ENCODE measurements at places on chromosomes 7 and 10. TPM values are rescaled to one million over a fixed set of nuclear protein-coding genes. Genes with fewer than 3 reads are reported as not detected.

The PAPOLB gene
- total RNA-seq, result 0.38 TPM

- no peak for DNase-seq
- no peak overlapping the region for H3K27ac ChIP-seq
- no peaks in the 10 kb centered on the region for H3K27me3 ChIP-seq
- H3K36me3 ChIP-seq, result peaks cover 32% of the 10 kb centered on the region
Observed at GRCh38 chr7:5001911-5002310, 42.9 kb upstream of the MMD2 start.

GRCh38 chr7:16044645-16045044 is 358.2 kb upstream of the MEOX2 start:
- no peaks in the 10 kb centered on the region for H3K27me3 ChIP-seq
- H3K4me1 ChIP-seq, result no peaks in the 10 kb centered on the region
- no peak for DNase-seq
- no peak overlapping the region for H3K27ac ChIP-seq
- no peak overlapping the region for H3K4me3 ChIP-seq

GRCh38 chr7:154503962-154504550 is 451.9 kb downstream of the DPP6 start:
- H3K36me3 ChIP-seq, result no peaks in the 10 kb centered on the region
- no peaks in the 10 kb centered on the region for H3K4me1 ChIP-seq
- H3K27me3 ChIP-seq, result peaks cover 4% of the 10 kb centered on the region
- no peak overlapping the region for H3K4me3 ChIP-seq

DNA sequence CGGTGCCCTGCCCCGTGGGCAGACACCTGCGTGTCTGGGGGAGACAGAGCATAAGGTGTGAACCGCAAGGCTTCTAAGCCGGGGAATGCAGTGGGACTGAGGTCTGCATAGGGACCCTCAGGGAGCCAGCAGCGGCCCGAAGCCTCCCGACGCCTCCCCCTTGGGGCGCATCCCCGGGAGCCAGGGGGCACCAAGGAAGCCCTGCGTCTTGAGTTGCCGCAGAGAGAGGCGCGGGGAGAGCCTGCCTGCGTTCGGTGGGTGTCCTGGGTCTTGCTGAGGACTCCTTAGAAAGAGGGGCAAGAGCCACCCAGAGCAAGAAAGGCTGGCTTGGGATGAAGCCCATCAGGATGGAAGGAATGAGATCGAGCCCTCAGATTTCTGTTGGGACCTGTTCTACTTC is 18.2 kb upstream of the UNCX start:
- peaks cover 7% of the 10 kb centered on the region for H3K4me1 ChIP-seq
- peaks cover 61% of the 10 kb centered on the region for H3K27me3 ChIP-seq
- no peak overlapping the region for H3K27ac ChIP-seq

DNA sequence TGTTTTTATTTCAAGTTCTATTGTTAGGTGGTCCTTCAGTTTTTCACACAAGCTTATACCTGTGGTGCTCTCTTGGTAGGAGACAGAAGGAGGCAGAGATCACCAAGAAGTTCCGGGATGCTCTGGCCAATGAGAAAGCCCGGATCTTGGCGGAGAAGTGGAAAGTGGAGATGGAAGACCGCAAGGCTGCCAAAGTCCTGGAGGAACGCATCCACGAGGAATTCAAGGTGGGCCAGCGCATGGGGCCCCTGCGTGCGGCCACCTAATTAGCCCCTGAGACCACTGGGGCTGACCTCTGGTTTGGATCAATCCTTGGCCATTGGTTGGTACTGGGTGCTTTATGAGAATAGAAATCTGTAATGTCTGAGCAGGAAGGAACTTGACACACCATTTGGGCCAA is 33.6 kb downstream of the SH2D4B start:
- H3K4me1 ChIP-seq, result no peaks in the 10 kb centered on the region
- no peaks in the 10 kb centered on the region for H3K27me3 ChIP-seq
- no peaks in the 10 kb centered on the region for H3K36me3 ChIP-seq
- DNase-seq, result no peak
- no peak overlapping the region for H3K27ac ChIP-seq

DNA sequence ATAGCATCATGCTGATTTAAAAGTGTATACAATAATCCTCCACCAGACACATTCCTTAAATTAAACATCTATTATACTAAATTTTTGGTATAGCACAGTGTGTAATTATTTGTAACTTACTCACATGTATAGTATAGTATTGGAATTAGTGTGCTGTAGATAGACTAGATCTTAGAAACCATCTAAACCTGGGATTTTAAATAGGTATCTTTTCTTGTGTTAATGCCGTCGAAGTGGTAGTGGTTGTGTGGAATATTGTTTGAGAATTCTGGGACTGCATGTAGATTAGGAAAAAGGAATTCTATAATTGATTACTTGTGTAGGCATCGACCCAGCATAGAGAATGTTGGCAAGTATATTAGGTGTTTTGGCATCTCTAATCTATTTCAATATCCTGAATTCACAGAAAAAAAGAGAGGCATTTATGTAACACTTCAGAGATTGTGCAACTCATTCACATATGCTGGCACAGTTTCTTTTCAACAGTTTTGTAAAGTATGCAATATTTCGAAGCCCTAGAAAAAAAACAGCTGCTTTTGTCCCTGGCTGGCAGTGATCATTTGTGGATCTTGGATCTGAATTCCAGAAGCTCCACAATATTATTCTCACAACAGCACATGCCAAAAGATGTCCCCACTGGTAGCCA is 145.5 kb upstream of the AGR3 start:
- no peak overlapping the region for H3K27ac ChIP-seq
- H3K36me3 ChIP-seq, result no peaks in the 10 kb centered on the region
- H3K4me3 ChIP-seq, result no peak overlapping the region
- H3K27me3 ChIP-seq, result no peaks in the 10 kb centered on the region

- H3K27me3 ChIP-seq, result no peaks in the 10 kb centered on the region
- no peak for DNase-seq
- no peak overlapping the region for H3K4me3 ChIP-seq
- no peaks in the 10 kb centered on the region for H3K4me1 ChIP-seq
Observed at GRCh38 chr7:157857578-157858075, 520.8 kb downstream of the DNAJB6 start.
